ENCODE measurements at places on chromosomes 12 and 14.

GRCh38 chr14:102154821-102155549 is 15.3 kb downstream of the WDR20 start:
- no peak overlapping the region for H3K4me3 ChIP-seq
- peaks cover 13% of the 10 kb centered on the region for H3K4me1 ChIP-seq
- H3K27ac ChIP-seq = peak overlapping the region; percentile 25
- no peaks in the 10 kb centered on the region for H3K27me3 ChIP-seq
- no peak for DNase-seq

- no peaks in the 10 kb centered on the region for H3K27me3 ChIP-seq
- DNase-seq = no peak
- no peak overlapping the region for H3K27ac ChIP-seq
- H3K36me3 ChIP-seq = no peaks in the 10 kb centered on the region
Measured at GRCh38 chr12:29131539-29131938, 17.5 kb upstream of the FAR2 start.

DNA sequence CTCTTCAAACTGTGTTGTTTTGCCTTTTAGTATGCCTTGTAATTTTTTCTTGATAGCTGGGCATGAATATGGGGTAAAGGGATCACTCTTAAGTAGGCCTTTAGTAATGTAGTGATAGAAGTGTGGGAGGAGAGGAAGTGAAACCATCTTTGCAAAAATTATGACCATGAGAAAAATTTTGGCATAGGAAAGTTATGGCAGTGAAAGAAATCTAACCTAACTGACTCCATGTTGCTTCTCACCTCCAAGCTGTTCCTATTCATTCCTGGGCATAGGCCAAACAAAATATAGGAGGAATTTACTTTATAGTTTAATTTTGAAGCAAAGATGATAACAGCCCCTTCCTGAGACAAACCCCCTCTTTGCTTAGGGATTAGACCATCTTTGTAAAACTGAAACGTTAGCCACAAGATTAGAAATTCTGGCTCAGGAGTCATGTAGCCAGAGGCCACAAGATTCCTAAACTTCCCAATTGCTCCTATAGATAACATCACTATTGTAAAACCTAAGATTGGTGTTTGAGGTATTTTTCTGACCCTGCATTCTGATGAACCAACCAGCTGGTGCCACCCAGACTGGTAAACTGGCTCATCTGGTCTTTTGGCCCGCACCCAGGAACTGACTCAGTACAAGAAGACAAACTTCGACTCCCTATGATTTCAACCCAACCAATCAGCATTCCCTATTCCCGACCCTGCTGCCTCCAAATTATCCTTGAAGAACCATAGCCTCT is 45.8 kb downstream of the CRADD start:
- no peak for DNase-seq
- H3K27me3 ChIP-seq = no peaks in the 10 kb centered on the region
- no peak overlapping the region for H3K27ac ChIP-seq
- peaks cover 5% of the 10 kb centered on the region for H3K4me1 ChIP-seq

DNA sequence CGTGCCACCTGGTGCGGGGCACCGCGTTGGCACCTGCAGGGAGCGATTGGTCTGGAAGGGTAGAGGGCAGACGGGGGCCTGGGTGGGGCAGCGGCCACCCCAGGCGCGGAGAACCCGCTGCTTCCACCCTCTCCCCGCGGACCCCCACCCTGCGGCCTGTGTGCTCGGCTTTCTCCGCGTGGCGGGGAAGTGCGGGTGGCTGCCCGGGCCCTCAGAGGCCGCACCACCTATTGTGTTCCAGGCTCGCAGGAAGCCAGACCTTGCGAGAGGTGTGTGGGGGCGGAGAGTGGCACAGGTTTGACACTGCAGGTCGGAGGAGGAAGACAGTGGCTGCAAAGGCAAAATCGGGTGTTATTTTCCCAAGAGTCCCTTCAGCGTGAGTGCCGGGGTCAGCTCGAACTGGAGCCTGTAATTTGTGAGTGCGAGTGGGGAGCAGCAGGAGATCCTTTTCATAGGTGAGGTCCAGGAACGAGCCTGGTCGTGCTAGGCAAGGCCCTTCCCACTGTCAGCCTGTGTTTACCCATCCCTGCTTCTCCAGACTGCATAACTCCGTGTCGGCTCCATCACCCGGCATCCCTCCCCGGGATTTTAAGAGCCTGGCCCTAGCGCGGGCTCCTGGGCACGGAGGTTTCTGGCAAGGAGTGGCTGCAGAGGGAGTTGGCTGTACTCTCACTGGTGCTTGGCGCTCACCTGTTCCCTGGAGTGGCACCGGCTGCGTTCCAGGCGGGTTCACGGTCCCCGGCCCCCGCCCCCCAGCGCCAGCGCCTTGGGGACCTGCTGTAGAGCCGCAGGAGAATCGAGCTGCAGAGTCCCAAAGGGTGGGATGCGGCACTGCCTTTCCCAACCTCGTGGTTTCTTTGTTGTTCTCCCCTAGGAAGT is 935 bp downstream of the TBC1D30 start:
- H3K27ac ChIP-seq = no peak overlapping the region
- no peaks in the 10 kb centered on the region for H3K36me3 ChIP-seq
- peaks cover 23% of the 10 kb centered on the region for H3K4me1 ChIP-seq
- DNase-seq = no peak
- peaks cover 71% of the 10 kb centered on the region for H3K27me3 ChIP-seq

DNA sequence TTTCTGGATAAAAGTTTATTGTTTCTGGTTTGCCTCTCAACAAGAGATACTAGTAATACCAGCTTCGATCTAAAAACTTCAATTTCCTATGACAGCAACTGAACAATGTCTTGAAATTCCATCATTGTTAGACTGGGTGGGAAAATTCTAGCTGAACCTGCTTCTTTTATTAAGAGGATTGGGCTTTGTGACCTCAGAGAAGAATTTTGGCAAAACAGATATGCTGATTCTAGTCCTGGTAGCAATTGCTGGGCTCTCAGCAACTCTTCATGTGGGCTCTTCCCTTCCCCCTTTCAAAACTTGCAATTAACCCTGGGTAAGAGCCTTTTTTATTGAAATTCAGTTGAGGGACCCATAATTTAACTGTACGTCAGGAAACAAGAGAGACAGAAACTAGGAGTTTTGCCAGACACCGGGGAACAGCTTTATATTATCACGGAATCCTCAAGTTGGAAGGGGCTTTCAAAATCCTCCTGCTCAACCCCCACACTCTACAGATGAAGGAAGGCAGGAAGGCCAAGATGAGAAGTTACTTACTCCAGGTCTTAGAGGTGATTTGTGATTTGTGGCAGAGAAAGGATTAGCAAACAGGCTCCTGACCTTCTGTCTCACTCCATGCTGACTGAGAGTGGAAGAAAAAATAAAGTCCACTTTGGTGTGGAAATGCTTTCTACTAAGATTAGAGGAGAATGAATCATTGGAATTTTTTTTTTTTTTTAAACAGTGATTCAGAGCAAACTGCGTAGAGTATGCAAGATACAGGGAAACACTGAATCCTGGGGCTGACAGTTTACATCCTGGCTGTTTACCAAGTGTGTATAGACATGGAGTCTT is 239.0 kb upstream of the ATP2B1 start:
- H3K27me3 ChIP-seq = no peaks in the 10 kb centered on the region
- H3K36me3 ChIP-seq = no peaks in the 10 kb centered on the region
- H3K27ac ChIP-seq = peak overlapping the region; percentile 80
- no peak overlapping the region for H3K4me3 ChIP-seq

- DNase-seq = no peak
- H3K27ac ChIP-seq = no peak overlapping the region
- peaks cover 9% of the 10 kb centered on the region for H3K4me1 ChIP-seq
- H3K4me3 ChIP-seq = no peak overlapping the region
- H3K36me3 ChIP-seq = peaks cover 9% of the 10 kb centered on the region
Measured at GRCh38 chr12:31470459-31470858, 120.5 kb downstream of the DENND5B start.

DNA sequence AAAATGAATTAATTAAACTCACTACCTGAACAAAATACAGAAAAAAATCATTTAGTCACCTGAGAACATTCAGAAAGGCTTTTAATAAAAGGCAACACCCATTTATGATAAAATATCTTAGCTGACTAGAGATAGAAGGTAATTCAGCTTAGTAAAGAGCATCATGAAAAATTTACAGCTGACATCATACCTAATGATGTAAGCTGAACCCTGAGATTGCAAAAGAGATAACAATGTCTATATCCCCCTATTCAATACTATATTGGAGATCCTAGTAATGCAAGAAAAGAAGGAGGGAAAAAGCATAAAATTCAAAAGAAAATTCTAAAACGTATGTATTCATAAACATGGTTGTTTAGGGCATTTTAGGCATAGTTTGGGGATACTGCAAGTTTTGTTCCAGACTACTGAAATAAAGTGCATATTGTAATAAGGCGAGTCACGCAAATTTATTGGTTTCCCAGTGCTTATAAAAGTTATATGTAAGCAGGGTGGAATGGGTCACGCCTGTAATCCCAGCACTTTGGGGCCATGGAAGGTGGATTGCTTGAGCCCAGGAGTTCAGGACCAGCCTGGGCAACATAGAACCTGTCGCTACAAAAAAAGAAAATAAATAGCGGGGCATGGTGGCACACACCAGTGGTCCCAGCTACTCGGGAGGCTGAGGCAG is 292.0 kb downstream of the FBXL14 start:
- H3K4me1 ChIP-seq = peaks cover 8% of the 10 kb centered on the region
- H3K27me3 ChIP-seq = no peaks in the 10 kb centered on the region
- H3K36me3 ChIP-seq = peaks cover 30% of the 10 kb centered on the region

GRCh38 chr12:83823386-83824045 is 1089.1 kb downstream of the SLC6A15 start:
- no peak overlapping the region for H3K4me3 ChIP-seq
- H3K4me1 ChIP-seq = peaks cover 16% of the 10 kb centered on the region
- DNase-seq = no peak
- H3K27me3 ChIP-seq = peaks cover 8% of the 10 kb centered on the region
- H3K27ac ChIP-seq = no peak overlapping the region

DNA sequence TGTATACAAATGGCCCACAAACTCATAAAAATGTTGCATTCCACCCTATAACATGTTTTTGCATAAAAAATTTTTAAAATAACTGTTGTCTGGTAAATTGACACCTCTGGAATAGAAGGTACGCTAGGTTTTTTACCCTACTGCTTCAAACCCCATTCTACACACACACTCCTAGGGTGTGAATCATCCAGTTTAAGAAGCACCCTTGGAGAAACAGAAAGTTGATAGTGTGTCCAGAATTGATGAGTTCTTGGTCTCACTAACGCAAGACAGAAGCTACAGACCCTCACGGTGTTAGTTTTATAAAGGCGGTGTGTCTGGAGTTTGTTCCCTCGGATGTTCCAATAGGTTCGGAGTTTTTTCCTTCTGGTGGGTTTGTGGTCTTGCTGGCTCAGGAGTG is 158.5 kb downstream of the KLRB1 start:
- H3K36me3 ChIP-seq = no peaks in the 10 kb centered on the region
- DNase-seq = no peak
- H3K4me1 ChIP-seq = peaks cover 9% of the 10 kb centered on the region

GRCh38 chr12:54386403-54387113 is 2.0 kb upstream of the ZNF385A start:
- no peaks in the 10 kb centered on the region for H3K27me3 ChIP-seq
- H3K4me1 ChIP-seq = peaks cover 24% of the 10 kb centered on the region
- no peaks in the 10 kb centered on the region for H3K36me3 ChIP-seq
- H3K27ac ChIP-seq = no peak overlapping the region
- no peak overlapping the region for H3K4me3 ChIP-seq

DNA sequence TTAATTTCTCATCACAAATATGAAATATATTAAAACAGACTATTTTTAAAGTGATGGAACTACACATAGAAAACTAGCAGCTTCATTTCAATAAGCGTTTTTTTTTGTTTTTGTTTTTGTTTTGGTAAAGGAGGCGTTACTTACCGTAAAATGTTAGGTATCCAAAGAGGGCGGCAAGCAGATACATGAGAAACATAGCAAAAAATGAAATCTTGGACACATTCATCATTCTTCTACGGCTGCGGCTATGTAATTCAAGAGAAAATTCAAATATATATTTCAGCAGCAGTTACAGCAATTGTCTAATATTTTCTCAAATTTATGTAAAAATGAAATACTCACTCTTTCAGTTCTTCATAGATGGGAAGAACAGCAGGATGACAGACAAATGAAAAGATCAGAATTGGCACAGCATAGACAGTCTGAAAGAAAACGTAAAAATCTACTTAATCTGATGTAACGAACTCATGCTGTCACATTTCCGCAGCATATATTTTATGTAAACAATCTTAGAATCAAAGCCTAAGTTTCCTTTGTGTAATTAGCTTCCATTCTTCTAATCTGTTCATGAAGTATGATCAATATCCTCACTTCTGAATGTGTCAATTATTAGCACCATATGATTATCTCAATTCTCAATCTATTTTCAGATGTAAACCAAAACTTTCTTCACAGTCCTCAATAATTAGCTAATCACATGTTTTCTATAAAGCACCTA is 8.8 kb downstream of the SLC38A2 start:
- peaks cover 78% of the 10 kb centered on the region for H3K4me1 ChIP-seq
- H3K27ac ChIP-seq = peak overlapping the region; percentile 65
- H3K36me3 ChIP-seq = peaks cover 87% of the 10 kb centered on the region
- no peak for DNase-seq
- H3K27me3 ChIP-seq = no peaks in the 10 kb centered on the region
- H3K4me3 ChIP-seq = peak overlapping the region; percentile 58

DNA sequence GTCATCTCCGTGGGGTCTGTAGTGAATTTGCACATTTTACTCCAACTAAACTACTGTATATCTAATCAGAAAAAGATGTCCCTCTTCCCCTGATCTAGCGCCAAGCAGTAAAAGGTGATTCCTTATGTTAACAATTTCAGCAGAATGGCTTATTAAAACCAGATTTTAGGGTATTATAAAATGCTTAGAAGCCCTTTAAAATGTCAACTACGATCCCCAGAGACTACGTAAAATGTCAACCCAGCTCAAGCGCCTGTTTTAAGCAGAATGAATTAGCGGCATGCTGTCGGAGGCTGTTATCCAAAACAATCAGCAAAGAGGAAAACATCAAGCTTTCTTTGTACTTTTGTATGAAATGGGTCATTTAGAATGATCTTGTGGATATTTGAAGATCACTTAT is 408.9 kb downstream of the SOX5 start:
- no peak overlapping the region for H3K4me3 ChIP-seq
- no peak overlapping the region for H3K27ac ChIP-seq
- no peaks in the 10 kb centered on the region for H3K27me3 ChIP-seq
- no peaks in the 10 kb centered on the region for H3K36me3 ChIP-seq

- peaks cover 8% of the 10 kb centered on the region for H3K27me3 ChIP-seq
- no peak for DNase-seq
- no peaks in the 10 kb centered on the region for H3K36me3 ChIP-seq
- H3K4me1 ChIP-seq = no peaks in the 10 kb centered on the region
- no peak overlapping the region for H3K4me3 ChIP-seq
Measured at GRCh38 chr12:38931461-38931860, 26.1 kb upstream of the CPNE8 start.

Data from osteocyte (in vitro differentiated cells).